ENCODE measurements at places on chromosomes 2 and 18.

DNA sequence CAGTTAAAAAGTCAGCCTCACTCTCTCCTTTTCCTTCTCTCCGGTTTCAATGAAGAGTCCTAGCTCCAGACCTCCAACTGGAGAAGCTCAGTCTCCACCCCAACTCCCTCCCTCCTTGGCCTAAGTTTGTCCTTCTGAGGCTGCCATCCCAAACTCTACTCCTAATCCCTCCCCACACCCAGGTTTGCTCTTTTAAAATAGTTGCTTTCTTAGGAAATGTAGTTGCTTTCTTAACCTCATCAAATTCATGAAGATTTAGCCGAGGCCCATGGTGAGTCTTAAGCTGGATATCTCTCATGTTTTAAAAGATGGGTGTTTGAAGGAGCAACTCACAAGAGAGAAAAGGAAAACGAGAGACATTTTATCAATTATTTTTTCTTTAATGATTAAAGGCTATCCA is 937 bp upstream of the LANCL1 start:
- DNase-seq: no peak

GRCh38 chr2:177010146-177010545 is 202.4 kb upstream of the HNRNPA3 start:
- DNase-seq: no peak

- DNase-seq: no peak
Measured at GRCh38 chr2:27870724-27871123, 19.5 kb downstream of the RBKS start.

- DNase-seq: no peak
Measured at GRCh38 chr2:45943219-45944044, 292.0 kb downstream of the PRKCE start.

DNA sequence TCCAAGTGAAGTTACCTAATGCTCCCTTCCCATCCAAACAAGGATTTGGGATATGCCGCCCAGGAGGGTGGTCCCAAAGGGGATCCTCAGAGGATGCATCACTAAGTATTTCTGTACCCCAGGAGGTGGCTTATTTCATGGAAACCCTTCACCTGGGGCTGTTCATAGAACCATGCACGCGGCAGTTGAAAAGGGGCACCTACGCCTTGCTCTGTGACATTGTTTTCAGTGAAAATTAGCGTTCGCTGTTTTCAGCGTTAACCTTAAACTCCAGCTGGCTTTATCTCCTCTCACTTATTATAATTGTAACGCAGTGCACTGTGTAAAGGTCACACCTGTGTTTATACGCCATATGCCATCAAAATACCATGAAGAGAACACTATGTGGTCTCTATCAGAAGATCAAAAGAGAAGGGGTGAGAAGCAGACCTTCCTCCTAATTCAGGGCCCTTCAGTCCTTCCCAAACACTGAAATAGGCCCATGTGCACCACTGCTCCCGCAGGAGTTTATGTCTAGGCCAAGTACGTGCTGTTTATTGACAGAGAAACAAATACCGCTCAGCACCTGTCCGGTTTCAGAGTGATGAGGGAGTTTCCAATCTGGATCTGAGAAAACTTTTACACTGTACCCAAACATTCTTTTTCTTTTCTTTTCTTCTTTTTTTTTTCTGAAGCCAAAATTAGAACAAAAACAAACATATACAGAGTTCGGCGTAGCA is 162.1 kb downstream of the BCL2 start:
- peak; percentile 56 for DNase-seq

GRCh38 chr2:157468931-157469708 is 25.2 kb upstream of the CYTIP start:
- no peak for DNase-seq

GRCh38 chr18:36337679-36338402 is 40.3 kb downstream of the FHOD3 start:
- DNase-seq: no peak

DNA sequence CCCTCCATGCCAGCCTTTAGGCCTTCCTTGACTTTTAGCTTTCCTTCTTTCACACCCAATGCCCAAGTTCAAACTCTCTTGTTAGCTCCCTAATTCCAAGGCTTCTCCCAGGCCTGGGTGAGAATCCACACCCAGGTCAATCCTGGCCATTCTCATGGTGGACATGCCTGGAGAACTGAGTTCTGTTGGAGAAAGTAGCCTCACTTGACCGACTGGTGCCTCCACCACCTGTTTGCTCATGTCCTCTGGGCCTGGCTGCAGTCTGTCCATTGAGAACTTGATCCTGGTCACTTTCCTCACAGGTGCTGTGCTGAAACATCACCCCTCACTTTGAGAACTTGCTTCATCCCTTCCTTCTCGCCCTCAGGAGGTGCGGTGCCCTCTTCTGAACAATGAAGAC is 189.1 kb upstream of the TWIST2 start:
- no peak for DNase-seq

- DNase-seq: peak; percentile 43
Measured at GRCh38 chr2:231198291-231199173, at the start of gene ARMC9. Gene ARMC9, plus strand, starts transcription at chr2:231198631. Its CDS starts 7,608 bp downstream, at chr2:231206239.

- no peak for DNase-seq
Measured at GRCh38 chr18:30385684-30386083, 656.9 kb downstream of the DSC3 start.

DNA sequence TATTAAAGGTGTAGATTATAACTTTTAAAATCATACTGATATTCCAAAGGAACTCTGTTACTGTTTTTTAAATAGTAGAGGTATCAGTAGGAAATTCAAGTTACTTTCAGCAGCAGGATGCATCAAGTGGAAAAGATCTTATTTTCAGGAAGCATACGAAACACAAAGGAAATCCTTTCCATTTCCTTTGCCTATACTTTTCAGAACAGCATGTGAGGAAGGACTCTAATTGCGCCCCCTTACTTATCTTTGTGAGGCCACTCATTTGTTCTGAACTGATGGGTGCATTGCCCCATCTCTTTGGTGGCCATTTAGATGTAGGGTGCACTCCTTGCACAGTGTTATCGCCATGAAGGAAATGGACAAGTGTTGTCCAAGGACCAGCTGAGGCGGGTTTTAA is 145.3 kb downstream of the BABAM2 start:
- DNase-seq: no peak

DNA sequence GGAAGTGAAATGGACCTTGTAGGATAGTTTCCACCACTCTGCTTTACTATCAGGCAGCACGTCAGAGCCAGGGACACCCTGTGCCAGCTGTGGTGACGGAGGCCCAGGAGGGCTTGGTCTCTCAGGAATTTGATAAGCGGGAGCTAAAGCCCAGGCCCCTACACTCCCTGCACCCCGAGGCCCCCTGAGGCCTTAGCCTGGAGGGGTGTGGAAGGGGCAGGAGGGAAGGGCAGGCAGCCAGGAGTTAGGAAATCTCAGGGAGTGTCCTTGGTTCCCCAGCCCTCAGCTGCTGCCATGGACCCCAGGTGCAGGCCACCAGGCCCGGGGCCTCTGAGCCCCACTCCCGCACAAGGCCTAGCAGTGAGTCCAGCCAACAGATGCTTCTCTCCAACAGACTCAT is 38.2 kb downstream of the PDIA6 start:
- no peak for DNase-seq

- no peak for DNase-seq
Measured at GRCh38 chr2:3214806-3215404, 162.7 kb downstream of the EIPR1 start.

- no peak for DNase-seq
Measured at GRCh38 chr2:86675104-86675503, 45.0 kb upstream of the RMND5A start.

- DNase-seq: no peak
Measured at GRCh38 chr2:19021100-19021476, 337.3 kb downstream of the OSR1 start.

DNA sequence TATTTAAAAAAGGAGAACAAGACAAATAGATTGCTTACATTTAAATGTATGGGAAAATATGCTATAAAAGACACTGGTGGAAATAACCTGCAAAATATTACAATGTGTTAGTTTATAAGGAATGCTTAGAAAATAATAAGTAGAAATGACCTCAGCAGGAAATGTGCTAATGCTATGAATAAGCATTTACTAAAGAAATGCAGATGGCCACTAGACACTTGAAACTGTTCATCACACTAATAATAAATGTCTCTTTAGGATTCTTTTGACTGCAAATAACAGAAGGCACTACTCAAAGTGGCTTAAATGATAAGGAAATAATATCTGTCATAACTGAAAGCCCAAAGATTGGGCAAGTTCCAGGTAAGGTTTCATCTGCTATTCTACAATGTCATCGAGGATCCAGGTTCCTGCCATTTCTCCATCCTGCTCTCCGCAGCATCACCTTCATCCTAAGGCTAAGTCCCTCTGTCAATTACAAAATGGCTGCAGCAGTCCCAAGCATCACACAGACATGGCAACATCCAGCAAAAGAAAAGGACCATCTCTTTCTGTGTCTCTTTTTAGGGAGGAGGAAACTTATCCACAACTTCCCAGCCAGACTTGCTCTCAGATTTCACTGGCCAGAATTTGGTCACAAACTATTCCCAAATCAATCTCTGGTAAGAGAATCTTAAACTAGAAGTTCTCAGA is 21.9 kb downstream of the METTL8 start:
- DNase-seq: no peak

DNA sequence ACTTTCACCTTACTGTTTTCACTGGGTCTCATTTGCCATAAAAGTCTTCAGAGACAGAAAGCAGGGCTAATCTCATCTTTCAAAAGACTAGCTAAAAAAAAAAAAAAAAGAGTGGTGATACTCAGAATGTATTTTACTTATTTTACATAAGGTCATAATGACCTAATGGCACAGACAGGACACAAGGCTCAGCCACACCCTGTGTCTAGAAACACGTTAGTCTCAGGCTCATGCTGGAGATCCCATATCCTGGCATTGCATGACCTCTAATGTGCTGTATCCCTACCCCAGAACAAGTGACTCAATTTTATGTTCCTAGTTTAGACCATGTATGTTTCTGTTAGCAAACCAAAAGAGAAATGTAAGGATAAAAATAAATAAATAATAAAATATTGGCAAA is 115.4 kb downstream of the SATB2 start:
- no peak for DNase-seq

DNA sequence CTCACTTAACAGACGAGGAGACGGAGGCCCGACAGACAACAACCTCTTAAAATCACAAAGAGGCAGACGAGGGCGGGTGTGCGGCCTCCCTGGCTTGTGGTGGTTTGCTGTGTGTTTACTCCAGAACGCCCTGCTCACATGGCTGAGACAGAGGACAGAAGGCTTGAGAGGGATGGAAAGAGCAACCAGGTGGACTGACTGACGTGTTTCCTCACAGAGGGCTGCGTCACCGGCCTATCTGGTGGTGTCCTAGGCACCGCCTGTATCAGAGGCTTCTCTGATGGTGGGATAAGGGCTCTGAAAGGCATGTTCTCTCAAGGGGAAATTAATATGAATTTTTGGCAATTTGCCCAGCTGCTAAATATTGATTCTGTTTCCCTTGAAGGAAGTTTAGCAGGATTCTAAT is 47.0 kb upstream of the RALBP1 start:
- peak; percentile 71 for DNase-seq

- no peak for DNase-seq
Measured at GRCh38 chr2:181130686-181131085, 150.3 kb downstream of the UBE2E3 start.

DNA sequence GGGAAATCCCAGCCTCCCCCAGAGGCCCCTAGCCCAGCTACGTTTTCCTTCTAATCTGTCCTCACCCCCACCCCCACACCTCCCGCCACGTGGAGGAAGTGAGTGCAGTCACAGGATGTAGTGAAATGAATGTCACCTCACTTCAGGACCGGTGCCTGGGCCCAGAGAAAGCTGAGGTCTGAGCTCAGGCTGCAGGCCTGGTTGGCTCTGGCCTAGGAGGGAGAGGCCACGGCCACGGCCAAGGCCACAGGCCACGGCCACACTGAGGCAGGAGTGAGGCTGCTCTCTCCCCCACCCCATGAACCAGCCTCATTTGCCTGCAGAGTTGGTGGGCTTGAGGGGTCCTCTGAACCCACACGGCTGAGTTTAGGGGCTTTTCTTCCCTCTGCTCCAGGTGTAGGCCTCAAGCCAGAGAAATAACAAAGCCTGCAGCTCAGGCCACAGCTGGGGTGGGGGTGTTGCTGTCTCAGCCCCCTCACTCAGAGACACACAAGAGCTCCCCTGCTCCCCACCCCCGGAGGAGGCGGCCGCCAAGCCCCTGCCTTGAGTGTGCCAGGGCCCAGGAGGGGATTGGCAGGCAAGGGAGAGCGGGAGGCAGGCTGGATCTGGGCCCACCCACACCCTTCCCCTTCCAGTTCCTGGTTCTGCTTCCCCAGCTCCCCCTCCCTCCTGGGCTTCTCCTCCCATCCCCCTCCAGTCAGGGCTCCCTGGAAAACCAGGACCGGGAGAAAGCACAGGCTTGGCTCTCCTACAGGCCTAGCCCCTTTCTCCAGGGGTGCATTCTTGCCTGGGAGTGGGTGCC is 27.0 kb downstream of the DNMT3A start:
- no peak for DNase-seq

- no peak for DNase-seq
Measured at GRCh38 chr18:34848156-34848555, 138.1 kb downstream of the DTNA start.

DNA sequence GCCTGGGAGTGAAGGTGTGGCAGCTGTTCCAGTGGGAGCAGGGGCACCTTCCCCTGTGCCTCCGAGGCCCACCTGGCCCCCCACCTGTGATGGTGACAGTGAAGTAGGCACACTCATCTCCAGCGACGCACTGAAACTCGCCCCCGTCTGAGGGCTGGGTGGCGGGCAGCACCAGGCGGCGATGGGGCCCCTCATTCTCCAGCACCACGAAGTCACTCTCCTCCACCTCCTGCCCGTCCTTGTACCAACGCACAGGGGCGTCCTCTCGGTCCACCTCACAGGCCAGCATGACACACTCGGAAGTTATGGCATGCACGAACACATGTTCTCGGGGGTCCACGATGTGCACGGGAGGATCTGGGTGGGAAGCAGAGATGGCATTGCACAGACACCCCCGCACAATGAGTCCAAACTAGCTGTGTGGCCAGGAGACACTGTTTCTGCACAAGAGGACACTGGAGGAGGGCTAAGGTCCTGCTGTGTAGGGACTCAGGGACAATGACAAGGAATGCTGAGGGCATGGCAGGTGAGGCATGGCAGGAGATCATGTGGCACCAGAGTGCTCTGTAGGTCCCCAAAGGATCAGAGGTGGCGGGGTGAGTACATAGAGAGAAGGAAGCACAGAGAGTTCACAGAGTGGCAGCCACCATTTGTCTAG is 7.9 kb downstream of the OBSL1 start:
- no peak for DNase-seq

- no peak for DNase-seq
Measured at GRCh38 chr2:134366359-134366758, 112.5 kb downstream of the MGAT5 start.

- no peak for DNase-seq
Measured at GRCh38 chr18:61443081-61443725, 110.0 kb downstream of the CDH20 start.

- DNase-seq: no peak
Measured at GRCh38 chr2:68835621-68836020, 35.6 kb downstream of the BMP10 start.
